Right renal cortex interstitium (tissue), 3 donors: ENCODE measurements at places on chromosomes 2 and 18.

- DNase-seq = no peak
Measured at GRCh38 chr2:127626175-127626574, 19.8 kb upstream of the GPR17 start.

GRCh38 chr2:212228743-212229171 is 309.8 kb downstream of the ERBB4 start:
- DNase-seq = no peak

DNA sequence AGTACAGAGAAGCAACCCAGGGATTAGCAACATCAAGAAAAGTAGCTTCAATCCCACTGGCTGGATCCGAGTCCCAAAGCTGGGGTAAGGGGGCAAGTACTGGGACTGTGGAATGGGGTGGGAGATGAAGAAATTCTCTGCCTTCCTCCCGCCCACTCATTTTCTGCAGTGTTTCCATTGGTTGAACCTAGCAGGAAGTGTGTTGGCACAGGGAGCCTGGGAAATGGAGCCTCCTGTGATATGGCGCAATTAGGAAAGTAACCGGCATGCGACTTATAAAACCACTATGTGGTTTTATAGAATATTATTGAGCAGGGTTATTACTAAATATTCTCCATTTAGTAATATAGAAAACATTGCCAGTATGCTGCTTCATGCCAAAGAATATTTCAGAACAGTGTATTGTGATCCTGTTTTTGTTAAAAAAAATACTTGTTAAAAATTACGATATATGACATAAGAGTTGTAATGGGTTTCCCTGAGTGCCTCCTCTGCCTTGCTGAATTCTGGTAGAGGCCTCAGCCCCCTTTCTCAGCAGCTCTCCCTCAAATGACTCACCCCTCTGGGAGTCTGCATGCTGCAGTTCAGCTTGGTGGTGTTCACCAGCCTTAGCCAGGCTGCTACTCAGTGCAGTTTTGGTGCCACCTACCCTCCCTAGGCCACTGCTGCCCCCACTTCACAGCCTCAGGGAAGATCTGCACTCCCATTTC is 60.5 kb downstream of the HK2 start:
- no peak for DNase-seq

DNA sequence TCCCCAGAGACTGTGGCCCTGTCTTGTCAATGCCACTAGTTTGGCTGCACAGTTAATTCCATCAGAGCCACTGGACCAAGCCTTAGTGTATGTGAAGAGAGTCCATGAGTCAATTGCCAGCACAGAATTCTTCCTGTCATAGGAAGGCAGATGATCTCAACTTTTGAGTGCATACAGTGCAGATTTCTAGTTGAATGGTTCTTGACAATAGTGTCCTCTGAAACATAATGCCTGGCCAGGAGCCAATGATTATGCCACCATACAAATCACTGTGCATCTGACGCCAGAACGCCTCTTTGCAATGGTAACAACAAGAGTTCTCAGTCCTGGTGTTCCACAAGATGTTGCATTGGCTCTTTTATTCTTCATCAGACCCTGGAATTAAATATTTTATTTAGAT is 7.1 kb downstream of the NEUROD1 start:
- no peak for DNase-seq

- no peak for DNase-seq
Measured at GRCh38 chr18:25470062-25470461, 118.1 kb upstream of the ZNF521 start.

- DNase-seq = no peak
Measured at GRCh38 chr2:195646424-195646823, 10.6 kb upstream of the SLC39A10 start.

DNA sequence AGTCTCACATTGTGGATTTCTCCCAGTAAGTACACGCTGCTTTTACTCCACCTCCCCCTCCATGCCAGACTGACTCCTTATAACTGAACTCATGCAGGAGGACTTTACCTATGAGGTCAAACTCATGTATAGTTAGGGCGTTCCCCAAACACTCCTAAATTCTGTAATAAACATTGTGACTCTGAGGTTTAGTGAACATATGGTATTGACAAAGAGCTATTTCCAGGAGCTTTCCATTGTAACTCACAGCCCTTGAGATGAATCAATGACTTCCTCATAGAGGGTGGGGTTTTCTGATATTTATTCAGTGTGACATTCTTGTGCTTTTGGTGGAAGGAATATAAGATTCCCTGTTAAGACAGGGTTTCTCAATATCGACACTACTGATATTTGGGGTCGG is 337.4 kb upstream of the SLC14A2 start:
- DNase-seq = no peak

DNA sequence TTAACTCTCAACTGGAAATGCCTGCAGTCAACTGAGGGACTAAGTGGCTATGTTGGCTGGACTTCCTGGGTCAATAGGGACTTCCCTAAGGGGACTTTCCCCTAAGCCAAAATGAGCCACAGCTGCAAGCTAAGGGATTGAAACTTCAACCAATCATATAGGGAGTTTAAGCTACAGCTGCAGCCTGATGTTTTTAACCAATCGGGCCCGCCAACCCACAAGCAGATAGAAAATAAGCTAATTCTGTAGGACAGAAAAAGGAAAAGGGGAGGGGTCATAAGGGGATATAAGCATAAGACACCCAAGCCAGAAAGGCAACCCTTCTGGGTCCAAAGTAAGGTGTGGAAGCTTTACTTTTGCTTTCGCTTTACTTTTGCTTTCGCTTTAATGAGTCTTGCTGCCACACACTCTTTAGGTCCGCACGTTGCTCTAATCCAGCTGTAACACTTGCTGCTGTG is 927.5 kb downstream of the ERBB4 start:
- DNase-seq = no peak

DNA sequence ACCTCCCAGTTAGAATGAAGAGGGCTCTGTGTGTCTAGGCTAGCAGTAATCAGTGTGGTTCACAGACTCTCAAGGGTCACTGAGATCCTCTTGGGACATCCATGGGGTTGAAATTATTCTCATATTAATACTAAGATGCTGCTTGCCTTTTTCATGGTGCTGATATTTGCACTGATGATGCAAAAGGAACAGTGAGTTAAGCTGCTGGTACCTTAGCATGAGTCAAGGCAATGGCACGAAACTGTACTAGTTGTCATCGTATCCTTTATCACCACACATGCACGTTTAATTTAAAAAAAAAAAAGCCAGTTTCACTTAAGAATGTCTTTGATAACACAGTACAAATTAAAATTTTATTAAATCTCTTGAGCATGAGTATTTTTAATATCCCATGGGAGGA is 151.9 kb upstream of the TANK start:
- DNase-seq = no peak

DNA sequence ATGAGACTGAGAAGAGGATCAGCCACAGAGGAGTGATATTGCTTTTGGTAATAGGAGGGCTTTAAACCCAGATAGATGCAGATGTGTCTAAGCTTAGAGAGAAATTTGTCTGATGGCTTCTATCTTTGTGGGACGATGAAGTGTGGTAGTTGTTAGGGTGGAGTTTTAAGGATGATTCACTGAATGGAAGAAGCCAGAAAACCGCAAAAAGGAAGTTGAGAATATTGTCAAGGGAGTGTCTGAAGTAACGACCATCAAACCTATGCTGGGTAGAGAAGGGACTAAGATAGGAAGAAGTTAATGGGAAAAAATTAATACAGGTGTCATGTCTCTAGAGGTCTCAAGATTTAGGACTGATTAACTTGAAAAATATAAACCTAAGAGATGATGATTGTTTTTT is 195.6 kb upstream of the MC4R start:
- no peak for DNase-seq

- DNase-seq = no peak
Measured at GRCh38 chr2:135378591-135378990, 152.4 kb downstream of the ZRANB3 start.

DNA sequence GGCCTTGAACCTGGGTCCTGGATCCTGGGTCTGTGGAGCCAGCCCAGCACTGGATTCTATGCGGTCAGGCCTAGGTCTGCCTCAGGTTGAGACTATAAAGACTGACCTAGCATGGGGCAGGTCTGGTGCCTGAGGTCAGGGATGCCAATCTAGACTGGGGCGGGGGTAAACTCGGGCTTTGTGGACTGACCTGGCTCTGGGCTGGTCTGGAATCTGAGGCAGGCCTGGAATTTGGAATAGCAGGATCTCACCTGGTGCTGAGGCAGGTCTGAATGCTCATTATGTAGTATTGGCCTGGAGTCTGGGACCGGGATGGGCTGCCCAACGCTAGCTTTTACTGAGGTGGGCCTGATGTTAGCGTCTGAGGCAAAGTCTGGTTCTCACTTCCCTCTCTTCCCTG is 256.0 kb downstream of the KIAA1328 start:
- DNase-seq = no peak

GRCh38 chr2:179059026-179059700 is 9.2 kb upstream of the CCDC141 start:
- DNase-seq = no peak

DNA sequence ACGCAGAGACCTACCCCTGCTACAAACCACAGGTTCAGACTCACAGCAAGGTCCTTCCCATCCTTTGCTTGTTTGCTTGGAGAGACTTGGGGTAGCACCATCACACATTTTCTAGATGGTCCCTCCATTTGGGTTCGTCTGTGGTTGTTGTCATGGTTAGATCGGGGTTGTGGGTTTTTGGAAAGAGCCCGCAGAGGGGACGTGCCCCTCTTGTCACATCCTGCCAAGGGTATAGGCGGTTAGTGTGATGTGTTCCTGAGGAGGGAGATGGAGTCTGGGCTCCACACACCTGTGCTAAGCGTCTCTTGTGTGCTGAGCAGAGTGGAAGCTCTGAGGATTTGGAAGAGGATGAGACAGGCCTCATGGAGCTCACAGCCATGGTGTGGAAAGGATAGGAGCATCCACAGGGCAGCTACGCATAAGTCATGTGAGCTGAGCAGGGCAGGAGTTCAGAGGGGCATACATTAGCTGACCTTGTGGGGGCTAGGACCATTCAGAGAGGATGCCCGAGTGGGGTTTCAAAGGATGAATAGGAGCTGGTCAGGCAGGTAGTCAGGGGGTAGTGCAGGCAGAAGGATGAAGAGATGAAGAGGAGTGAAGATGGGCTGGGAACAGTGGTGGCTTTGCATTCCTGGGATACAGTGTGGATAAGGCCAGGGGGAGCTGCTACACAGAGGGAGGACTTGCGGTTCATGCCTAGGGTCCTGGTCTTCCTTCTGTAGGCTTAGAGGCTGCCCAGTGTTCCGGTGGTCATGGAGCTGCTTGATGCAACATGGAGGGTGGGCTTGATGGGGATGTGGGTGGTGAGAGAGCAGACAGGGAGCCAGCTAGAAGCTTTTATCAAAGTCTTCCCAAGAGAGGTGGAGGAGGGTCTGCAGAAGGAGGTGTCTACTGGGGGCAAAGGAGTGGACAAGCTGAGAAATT is 62.9 kb downstream of the ACKR3 start:
- no peak for DNase-seq

DNA sequence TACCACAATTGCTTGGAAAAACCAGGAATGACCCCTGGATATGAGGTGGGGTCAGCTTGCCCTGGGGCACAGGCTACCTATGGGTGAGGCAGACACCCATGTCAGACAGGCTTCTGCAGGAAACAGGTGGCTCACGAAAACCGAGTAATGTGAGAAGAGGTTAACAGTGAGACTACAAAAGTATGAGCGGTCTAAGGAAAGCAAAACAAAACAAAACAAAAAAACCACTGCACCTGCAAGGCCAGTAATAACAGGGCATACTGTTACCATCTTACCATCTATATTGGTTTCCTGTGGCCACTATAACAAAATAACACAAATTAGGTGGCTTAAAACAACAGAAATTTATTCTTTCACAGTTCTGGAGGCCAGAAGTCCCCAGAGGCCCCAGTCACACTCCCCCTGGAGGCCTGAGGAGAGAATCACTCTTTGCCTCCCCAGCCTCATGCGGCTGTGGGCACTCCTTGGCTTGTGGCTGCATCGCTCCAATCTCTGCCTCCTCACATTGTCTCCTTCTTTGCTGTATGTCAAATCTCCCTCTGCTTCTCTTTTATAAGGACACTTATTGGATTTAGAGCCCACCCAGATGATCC is 86.6 kb upstream of the EPC2 start:
- no peak for DNase-seq

DNA sequence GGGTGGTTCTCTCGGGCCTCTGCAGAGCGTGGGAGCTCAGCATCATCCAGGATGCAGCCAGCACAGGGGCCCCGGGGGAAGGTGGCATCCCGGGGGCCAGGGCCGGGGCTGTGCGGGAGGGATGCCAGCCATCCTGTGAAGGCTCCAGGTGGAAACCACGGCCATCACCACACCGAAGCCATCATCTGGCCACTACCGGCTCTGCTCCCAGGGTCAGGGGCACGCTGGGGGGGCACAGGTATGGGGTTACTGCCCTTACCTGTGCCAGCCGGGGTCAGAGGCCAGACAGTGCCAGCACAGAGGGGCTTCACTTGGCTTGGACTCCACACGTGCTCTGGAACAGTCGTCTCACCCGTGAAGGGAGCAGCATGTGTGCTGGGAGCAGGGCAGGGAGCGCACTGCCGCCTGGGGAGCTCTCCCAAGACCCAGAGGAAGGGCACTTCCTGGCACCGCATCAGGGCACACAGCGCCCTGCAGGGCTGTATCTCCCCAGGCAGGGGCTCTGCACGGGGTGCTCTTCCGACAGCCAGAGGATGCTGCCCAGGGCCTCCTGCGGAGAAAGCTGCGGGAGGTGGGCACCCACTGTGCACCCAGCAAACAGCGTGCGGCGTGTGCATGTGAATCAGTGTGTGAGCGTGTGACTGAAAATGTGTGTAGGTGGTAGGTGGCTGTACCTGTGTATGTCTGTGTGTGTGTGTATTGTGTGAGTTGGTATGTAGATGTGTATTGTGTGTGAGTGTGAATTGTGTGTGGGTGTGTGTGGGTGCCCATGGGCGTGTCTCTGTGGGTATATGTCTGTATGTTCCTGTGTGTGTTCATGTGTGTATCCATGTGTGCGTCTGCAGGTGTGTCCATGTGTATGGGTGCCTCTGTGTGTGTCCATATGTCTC is 75.0 kb downstream of the PTGR3 start:
- DNase-seq = no peak

DNA sequence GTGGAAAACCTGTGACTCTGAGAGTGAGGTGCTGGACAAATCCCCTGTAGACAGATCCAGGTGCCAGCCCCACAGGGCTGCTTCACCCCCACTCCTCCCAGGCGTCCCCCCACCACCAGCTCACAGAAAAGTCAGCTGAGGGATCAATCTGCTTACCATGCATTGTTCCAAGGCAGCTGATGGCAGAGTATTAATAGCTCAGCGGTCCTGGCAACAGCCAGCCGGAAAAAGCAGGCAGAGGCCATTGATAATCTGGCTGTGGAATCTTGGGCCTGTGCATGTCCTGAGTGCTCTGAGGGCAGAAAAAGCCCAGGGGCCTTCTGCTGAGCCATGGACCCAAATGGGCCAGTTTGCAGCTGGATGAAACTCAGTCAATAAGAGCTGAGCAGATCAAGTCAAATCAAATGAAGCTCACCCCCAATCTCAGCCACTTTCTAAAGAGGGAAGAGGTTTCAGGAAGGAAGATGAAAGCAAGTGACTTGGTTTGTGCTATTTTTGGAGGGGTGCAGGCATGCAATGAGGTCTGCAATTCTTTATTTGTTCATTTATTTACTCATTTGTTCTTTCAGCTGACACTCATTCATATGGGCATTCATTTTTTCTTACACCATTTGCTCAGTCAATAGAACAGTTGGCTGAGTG is 63.4 kb downstream of the GYPC start:
- no peak for DNase-seq
